ENCODE measurements at places on chromosomes 12 and 14. TPM values are rescaled to one million over a fixed set of nuclear protein-coding genes. Genes with fewer than 3 reads are reported as not detected.

KRT77 gene
- not detected for total RNA-seq

TMEM52B gene
- not detected for total RNA-seq

BLTP3B gene
- 14.0 TPM for total RNA-seq

ANG gene
- total RNA-seq, result 2.9 TPM

RNASE2 gene
- total RNA-seq, result not detected

SMOC1 gene
- 10.8 TPM for total RNA-seq

MYO1H gene
- not detected for total RNA-seq

GPR132 gene
- 0.13 TPM for total RNA-seq

SSTR1 gene
- total RNA-seq, result not detected

ASCL1 gene
- not detected for total RNA-seq

DPY19L2 gene
- total RNA-seq, result under 0.01 TPM

ESPL1 gene
- total RNA-seq, result 0.26 TPM

CD27 gene
- total RNA-seq, result not detected

TMEM260 gene
- 21.5 TPM for total RNA-seq

ADCY6 gene
- 13.4 TPM for total RNA-seq

Measured in bronchial epithelial cell (primary cell).